ENCODE measurements at places on chromosomes 2 and 18.

DNA sequence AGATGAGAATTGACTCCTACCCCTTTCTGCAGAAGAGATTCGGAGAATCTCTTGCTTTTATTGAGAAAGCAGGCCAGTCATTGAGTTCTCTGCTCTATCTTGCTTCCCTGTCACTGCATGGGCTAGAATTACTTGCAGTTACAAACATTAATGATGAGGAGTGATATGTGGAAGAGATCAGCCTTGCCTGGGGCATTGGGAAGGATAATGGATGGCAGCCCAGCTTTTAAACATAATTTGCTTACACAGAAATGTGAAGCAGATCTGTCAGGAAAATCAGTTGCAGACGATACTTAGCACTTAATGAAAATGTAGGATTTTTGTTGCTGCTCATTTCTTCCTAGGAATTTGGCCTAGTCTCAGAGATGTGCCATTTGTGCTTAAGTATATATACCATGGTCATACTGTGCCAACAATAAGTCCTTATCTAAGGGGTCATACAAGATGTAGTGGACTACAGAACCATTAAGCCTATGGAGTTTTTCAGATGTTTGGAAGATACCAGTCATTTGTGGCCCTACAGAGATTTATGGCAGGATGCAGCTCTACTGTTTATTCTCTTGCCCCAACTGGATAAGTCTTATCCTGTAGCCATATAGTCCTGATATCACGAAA lies 92.7 kb downstream of the XRCC5 start:
- no peak for DNase-seq

DNA sequence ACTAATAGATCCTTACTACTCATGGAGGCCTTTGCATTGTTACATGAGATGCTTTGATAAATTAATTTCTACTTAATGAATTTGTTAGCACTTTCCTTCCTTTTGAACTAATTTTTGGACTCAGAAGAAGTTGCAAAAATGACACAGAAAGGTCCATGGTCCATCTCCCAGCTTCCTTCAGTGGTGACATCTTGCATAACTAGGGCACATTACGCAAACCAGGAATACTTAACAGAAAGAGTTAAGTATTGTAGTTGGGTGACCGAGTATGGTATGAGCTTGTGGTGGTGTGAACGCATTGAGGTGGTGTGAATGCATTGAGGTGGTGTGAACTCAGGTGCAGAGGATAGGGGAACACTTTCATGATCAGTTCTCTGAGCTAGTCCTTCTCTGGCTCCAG lies 151.1 kb upstream of the TWIST2 start:
- DNase-seq: no peak

DNA sequence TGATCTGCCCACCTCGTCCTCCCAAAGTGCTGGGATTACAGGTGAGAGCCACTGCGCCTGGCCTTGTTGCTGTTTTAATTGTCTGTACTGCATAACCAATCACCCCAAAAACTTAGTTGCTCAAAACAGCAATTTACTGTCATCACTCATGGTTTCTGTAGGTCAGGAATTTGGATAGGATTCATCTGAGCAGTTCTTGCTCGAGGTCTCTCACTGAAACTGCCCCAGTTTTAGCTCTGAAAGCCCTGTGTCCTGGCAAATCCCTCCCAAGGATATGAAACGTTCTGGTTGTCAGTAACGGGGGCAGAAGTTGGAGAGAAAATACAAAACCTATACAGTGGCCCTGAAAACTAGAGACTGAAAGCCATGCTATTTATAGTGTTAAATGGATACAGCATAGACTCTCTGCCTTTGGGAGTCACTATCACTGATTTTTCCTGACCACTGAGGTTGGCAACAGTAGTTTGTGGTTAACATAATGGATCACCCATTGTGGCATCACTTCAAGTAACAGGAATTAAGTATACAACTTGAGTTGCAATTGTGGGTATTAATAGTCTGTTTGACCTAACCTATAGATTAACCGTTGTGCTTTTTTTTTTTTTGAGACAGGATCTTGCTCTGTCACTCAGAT lies 27.2 kb upstream of the ERICH2 start:
- DNase-seq: no peak

DNA sequence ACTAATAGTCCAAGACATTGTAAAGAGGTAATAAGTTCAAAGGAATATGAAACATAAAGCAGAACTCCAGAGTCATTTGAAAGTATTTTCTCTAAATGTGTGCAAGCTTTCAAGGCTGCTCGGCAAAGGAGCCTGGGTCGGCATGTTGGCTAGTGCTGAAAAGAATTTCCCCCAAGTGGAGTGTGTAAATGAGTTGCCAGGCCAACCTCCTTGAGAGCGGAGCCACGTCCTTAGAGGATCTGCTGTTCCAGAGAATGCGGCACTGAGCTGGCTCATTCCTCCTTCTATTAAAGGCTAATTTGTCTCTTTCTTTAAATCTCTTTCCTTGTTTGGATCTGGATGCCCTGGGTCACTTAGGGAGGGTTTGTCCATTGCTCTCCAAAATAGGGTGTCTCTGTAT lies 127.5 kb downstream of the RDH14 start:
- DNase-seq: no peak

DNA sequence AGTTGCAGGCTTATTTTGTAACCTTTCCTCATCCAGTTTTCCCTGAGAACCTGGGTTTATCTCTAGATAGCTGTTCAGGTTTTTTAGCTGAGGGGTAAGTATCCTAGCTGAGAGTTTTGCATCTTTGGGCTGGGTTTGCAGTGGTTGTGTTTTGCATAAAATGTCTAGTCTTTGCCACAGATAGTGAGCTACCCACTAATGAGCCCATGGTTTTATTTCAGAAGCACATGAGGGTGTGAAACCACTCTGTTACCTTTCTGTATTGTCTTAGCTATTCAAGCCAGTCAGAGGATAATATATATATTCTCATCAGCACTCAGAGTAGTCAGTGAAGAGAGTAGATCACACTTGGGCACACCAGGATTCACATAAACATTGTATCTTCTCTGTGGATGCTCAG lies 24.6 kb upstream of the TXNDC2 start:
- DNase-seq: no peak
